ENCODE measurements at places on chromosomes 5 and 9.

DNA sequence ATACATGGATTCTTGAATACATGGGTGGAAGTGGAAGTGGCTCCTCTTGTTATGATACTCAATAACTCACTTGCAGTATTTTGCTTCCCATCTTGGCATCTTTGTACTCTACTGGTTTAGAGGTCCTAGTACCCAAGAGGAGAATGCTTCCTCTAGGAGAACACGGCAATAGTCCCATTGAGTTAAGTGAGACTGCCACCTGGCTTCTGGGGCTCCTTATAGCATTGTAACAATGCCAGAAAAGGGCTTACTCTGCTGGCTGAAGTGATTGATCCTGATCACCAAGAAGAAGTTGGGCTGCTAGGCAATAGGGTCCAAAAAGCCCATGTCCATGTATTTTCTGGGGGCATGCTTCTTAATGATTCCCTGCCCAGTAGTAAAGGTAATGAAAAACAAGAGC lies 627.6 kb upstream of the SGCD start:
- no peak for DNase-seq

DNA sequence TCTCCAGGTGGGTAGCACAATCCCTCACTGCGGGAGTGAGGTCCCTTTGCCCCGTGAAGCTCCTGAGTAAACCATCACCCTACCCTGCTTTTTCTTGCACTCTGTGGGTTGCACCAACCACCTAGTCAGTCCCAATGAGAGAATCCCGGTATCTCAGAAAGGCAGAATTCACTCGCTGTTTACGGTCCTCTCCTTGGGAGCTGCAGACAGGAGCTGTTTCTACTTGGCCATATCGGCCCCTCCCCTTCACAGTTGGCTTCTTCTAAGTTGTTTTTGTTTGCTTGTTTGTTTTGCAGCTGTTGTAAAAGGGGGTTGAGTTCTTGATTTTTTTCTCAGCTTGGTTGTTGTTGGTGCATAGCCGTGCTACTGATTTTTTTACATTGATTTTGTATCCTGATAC lies 237.0 kb upstream of the RASA1 start:
- DNase-seq, result no peak

DNA sequence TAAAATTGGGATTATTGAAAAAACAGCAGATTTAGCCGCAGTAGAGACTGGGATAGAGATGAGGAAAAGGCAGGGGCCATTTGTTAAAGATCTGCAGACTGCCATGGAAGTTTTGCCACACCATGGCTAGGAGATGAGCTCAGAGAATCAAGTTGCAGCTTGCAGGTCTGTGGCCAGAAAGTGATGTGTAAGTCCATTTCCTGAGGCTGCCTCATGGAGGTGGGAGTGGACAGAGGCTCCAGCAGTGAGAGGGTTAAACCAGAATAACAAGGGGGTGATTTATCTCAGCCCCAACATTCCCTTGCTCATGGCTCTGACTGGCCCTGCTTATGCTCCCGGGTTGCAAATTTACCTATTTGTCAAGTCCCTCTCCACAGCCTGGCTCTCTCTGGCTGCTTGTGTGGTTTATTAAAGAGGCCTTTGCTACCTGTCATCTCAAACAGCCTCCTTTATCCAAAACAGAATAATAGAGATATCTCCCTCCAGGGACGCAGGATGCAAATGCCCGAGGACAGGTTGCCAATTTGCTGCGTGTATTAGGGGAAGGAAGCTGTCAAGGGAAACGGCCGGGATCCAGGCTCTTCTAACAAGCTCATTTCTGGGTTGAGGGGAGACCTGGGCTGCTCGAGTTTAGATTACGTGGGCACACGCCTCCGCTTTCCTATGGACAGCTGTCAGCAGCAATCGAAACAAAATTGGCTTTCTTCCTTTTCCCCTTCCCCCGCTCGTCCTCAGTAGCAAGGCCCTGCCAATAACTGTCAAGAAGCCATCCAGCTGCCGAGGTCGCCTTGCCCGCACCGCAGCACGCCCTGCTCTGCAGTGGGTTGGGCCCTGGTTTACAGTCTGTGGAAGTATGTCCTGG lies 72.8 kb upstream of the PITX1 start:
- no peak for DNase-seq

DNA sequence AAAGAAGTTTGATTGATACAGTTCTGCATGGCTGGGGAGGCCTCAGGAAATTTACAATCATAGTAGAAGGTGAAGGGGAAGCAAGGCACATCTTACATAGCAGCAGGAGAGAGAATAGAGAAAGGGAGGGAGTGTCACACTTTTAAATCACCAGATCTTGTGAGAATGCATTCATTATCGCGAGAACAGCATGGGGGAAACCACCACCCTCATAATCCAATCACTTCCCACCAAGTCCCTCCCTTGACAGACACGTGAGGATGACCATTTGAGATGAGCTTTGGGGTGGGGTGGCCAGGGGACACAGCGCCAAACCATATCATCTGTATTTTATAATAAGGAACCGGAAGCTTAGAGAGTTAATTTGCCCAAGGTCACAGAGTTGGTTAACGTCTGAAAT lies 13.7 kb upstream of the FOCAD start:
- DNase-seq, result no peak

- no peak for DNase-seq
Measured at GRCh38 chr5:112649882-112650281, 87.8 kb upstream of the APC start.

GRCh38 chr5:91443761-91444467 lies 60.8 kb upstream of the ARRDC3 start:
- DNase-seq, result no peak

- DNase-seq, result no peak
Measured at GRCh38 chr5:108801776-108802175, 54.1 kb downstream of the FER start.

- no peak for DNase-seq
Measured at GRCh38 chr5:151592855-151593408, 1.8 kb upstream of the FAT2 start.

DNA sequence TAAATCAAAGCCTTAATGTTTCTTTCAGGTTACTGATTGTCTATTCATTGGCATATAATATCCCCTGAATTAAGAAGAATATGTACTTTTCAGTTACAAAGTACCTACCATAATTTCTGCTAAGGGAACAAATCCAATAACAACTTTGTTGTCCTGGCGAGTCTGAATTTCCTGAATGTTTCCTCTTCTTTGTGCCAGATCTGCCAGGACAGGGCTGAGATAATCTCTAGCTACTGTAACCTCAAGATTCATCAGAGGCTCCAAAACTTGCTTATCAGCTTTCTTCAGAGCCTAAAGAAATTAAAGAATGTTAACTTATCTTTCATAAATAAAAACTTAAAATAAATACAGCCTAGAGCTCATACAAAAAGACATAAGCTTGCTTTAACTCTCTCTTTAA lies 37.2 kb downstream of the HEXB start:
- no peak for DNase-seq

DNA sequence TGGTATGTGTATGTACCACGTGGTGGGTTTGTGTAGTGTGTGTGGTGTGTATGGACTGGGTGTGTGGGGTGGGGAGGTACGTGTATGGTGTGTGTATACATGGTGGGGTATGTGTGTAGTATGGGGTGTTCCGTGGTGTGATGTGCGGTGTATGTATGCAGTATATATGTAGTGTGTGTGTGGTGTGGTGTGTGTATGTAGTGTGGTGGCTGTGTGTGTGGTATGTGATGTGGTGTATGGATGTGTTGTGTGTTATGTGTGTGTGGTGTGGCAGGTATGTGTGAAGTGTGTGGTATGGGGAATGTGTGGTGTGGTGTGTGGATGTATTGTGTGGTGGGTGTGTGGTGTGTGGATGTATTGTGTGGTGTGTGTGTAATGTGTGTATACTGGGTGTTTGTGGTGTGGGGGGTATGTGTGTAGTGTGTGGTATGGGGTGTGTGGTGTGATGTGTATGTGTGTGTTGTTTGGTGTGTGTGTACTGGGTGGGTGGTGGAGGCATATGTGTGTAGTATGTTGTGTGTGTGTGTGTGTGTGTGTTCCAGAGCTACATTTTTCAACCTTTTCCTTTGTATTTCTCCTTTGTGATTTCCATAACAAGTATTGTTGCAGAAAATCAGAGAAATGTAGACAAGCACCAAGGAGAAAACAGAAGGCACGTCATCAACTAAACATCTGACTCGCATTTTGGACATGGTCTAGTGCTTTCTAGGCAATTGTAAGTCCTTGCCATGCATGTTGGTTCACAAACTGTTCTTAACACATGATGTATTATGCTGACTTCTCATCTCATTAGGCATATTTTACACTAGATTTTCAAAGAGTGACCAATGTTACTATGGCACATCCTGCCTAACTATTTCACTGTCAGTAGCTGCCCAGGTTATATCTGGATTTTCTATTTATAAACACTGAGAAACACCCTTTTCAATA lies 13.2 kb downstream of the SEMA4D start:
- DNase-seq, result no peak

DNA sequence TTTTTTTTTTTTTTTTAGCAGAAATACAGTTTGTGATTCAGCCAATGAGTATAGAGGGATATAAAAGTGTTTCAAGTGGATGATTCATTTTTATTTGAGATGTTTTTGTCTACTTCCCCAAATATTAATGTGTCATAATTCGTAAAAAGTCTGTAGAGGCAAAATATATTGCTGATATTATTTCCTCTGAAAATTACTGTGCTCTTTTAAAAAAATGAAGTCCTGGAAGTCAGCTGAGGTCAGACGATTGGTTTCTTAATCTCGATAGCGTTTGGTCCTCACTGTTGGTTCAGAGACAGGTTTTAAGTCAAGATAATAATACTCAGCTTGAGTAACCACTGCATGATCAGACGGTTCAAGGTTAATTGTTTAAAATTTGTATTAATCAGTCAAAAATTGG lies 19.5 kb downstream of the IL9 start:
- DNase-seq, result no peak

GRCh38 chr5:37988454-37989046 lies 148.7 kb upstream of the GDNF start:
- DNase-seq, result no peak

GRCh38 chr5:172224996-172225395 lies 31.0 kb downstream of the EFCAB9 start:
- DNase-seq, result no peak

DNA sequence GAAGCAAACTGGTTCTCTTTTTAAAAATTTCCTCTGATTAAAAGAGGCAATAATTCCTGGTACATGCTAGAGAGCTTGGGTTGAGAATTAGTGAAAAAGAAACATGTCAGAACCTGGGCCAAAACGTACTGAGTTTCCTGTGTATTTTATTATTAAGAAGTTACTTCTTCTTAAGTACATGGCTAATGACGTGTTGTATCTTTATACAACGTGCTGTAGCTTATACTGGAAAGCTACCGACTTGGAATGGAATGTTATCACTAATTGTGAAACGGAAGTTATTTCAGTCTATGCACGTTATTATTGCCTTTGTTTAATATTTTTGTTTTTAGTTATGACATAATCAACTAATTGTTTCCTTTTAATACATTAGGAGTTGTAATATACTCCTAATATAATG lies 43.1 kb downstream of the ZNF366 start:
- DNase-seq, result no peak

- no peak for DNase-seq
Measured at GRCh38 chr9:92342825-92343488, 17.2 kb downstream of the CENPP start.

GRCh38 chr5:174625591-174626350 lies 98.6 kb upstream of the MSX2 start:
- DNase-seq, result no peak

GRCh38 chr5:82217917-82218316 lies 60.2 kb downstream of the RPS23 start:
- no peak for DNase-seq

DNA sequence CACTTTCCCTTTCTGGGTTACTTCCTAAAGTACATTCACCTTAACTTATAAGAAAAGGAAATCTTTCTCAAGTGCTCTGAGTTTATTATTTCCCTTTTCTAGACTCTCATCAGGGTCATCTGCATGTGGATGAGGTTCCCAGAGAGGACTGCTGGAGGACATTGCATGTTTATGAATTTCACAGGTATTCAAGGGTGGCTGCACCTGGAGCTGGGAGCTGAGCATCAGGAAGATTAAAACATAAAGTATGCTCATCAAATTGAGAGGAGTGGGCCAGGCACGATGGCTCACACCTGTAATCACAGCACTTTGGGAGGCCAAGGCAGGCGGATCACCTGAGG lies 34.7 kb upstream of the PLIN2 start:
- DNase-seq, result no peak

DNA sequence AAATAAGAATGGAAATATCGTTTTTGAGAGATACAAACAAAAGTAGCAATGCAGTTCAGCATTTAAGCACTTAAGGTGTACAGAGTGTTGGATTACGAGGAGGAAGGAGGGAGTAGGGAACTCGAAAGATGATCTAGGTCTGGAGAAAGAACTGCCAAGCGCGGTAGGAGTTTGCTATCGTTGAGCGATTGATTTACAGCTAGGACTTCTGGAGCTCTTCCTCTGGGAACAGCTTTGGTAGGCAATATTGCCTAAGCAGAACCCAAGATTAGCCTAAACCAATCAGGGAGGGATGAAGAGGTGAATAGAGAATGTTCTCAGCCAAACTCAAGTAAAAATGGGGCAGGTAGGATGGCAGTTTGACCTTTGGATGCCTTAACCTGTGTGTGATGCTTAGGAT lies 965 bp downstream of the CLTA start:
- DNase-seq, result no peak

DNA sequence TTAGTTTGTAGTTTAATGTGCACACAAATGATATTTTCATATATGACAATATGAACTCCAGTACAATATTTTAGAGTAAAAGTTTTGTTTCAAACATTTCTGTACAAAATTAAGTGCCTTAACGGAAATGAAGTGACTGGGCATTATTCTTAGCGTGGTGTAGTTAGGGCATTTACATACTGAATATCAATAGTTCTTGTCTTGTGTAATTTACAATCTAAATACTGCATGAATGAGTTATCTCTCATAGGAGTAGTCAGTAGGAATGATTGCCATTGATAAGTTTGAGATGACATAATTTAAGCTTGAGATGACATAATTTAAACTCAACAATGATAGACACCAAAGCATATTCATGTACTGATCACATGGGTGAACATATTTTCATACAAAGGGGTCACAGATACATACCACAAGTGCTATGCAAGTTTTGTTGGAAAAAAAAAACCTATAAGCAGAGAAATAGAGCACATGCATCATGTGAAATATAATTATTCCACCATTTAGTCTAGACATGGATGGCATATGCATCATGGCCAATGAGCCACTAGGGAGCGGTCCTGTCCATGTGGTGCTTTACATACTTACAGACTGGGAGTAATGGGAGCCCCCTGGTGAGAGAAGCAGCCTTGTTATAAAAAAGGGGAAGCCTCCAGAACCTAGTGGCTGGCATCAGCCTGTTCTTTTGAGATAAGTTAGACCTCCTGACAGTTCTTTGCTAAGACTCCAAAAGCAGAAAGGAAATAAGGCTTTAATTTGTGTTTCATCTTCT lies 1523.9 kb downstream of the MAT2B start:
- peak; percentile 47 for DNase-seq

- DNase-seq, result no peak
Measured at GRCh38 chr9:5994493-5994892, 20.9 kb downstream of the RANBP6 start.
